Naive thymus-derived CD4-positive, alpha-beta T cell (primary cell): ENCODE measurements at places on chromosomes 2 and 18. TPM values are rescaled to one million over a fixed set of nuclear protein-coding genes. Genes with fewer than 3 reads are reported as not detected.
A peak's percentile ranks its signal among the peaks of the same experiment; 100 is the strongest.

DNA sequence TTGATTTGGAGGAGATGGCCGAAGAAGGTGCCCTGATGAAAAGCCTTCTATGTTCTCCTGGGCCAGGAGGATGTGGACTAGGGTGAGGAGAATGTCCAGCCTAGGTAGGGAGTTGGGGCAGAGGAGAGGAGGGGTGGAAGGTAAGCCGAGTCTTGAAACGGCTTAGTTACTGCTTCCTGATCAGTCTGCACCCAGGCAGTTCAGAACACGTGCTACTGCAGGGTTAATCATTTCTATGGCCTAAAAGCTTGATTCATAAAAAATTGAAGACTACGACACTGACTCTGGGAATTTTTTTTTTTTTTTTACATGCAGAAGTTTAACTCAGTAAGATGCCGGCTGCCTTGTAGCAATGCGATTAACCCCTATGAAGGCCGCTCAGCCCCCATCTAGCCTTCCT lies 125.3 kb downstream of the TMEM163 start:
- H3K27me3 ChIP-seq, result peaks cover 4% of the 10 kb centered on the region
- no peak overlapping the region for H3K4me3 ChIP-seq
- no peak for DNase-seq

DNA sequence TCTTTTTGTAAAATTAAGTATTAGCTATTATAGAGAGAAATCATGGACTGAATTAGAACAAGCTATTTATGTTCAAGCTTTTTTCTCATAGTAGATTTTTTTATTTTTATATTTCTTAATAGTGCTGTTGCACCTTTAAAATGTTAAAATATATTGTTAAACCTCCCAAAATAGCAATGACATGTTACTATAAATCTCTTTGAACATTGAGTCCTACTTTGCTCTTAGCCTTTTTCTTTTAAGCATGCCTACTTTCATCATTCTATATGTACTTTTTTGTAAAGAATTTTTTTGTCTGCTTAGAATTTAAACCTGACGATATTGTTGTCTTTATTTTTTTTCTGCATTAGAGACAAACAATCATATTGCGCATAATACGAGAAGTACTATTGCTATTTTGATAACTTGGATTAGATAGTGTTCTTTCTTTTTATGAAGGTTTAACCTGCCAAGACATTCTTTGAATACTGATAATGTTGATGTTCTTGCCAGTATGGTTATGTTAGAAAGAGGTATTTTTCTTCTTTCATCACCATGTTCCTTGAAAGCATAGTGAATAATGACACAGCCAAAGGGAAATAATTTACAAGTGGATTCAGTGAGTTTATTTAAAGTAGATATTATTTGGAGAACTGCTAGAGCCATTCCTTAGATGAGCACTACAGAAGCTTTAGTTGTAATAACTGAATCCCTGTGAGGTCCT lies 40.6 kb downstream of the PMS1 start:
- no peak overlapping the region for H3K4me3 ChIP-seq
- H3K36me3 ChIP-seq, result no peaks in the 10 kb centered on the region
- no peaks in the 10 kb centered on the region for H3K27me3 ChIP-seq
- DNase-seq, result no peak
- no peak overlapping the region for H3K27ac ChIP-seq
- no peaks in the 10 kb centered on the region for H3K4me1 ChIP-seq

DNA sequence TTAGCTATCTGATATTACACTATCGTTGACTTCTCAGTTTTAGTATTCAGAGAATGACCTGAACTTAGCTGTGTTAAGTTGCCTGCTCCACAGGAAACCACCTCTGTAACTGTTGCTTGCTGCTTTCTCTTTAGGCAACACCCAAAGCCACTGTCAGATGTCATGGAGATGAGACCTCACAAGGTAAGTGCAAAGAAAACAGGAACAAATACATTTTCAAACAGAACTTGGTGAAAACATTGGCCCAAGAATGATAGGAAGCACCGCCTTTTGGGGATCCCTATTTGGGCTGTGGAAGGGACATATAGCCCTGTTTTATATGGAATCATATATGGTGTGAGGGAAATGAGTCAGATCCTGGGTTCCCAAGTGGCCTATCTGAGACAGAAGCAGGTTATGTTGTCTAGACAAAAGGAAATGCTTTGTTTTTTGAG lies 143.4 kb downstream of the UBE2E3 start:
- DNase-seq, result peak; percentile 73
- peak overlapping the region; percentile 83 for H3K27ac ChIP-seq
- peak overlapping the region; percentile 37 for H3K4me3 ChIP-seq
- no peaks in the 10 kb centered on the region for H3K27me3 ChIP-seq
- no peaks in the 10 kb centered on the region for H3K36me3 ChIP-seq

The ZSWIM2 gene
- total RNA-seq, result not detected

GRCh38 chr2:67083951-67084350 lies 313.2 kb upstream of the ETAA1 start:
- H3K27me3 ChIP-seq, result no peaks in the 10 kb centered on the region
- no peaks in the 10 kb centered on the region for H3K36me3 ChIP-seq
- no peak for DNase-seq
- no peak overlapping the region for H3K4me3 ChIP-seq
- no peak overlapping the region for H3K27ac ChIP-seq

- no peak overlapping the region for H3K27ac ChIP-seq
- H3K36me3 ChIP-seq, result no peaks in the 10 kb centered on the region
- DNase-seq, result no peak
- no peaks in the 10 kb centered on the region for H3K27me3 ChIP-seq
- H3K4me3 ChIP-seq, result no peak overlapping the region
These were observed 697.1 kb upstream of the CELF4 start for GRCh38 chr18:38262661-38263060.

DNA sequence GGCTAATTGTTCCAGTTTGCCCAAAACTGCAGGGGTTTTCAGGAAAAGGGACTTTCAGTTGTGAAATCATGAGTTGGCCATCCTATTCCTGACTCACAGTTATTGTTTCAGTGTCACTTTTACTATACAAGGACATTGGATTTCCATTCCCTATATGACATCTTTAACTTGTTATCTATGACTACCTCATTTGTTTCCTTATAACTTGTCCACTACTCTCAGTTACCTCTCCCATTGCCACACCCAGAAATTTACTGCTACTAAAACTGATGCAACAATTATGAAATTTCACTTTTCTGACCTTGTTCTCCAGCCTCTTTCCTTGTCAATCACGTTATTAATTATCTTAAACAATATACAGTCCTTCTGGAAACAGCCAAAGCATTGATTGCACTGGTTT lies 116.5 kb upstream of the ZNF804A start:
- no peak overlapping the region for H3K4me3 ChIP-seq
- DNase-seq, result no peak
- H3K4me1 ChIP-seq, result no peaks in the 10 kb centered on the region
- H3K27me3 ChIP-seq, result no peaks in the 10 kb centered on the region
- no peaks in the 10 kb centered on the region for H3K36me3 ChIP-seq

DNA sequence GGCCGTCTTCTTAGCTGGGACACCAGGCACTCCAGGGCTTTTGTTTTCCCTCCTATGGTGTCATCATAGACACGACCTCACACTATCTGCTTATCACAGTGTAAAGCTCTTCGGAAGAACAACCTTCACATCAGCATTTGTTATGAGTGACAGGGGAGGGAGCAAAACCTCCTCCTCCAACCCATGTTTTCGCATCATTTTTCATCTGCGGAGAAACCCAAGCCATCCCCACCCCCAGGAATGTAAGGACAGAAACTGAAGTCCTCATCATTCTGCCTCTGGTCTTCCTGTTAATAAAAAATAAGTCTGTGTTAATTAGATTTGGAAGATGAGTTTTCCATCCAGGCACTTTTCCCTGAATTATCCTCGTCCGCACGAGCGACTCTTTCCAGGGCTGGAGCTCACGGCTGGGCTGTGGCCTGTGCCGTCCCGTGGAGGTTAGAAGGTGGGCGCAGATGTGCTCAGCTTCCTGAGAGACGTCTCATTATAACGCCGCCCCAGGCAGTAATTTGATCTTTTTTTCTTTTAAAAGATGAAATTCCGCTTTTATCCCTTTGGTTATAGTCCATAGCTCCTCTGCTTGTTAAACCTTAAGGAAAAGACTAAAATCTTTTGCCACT lies 101.6 kb upstream of the TMEM18 start:
- no peaks in the 10 kb centered on the region for H3K4me1 ChIP-seq
- no peak for DNase-seq
- H3K36me3 ChIP-seq, result no peaks in the 10 kb centered on the region
- H3K27me3 ChIP-seq, result no peaks in the 10 kb centered on the region
- no peak overlapping the region for H3K27ac ChIP-seq

The HDAC4 gene
- total RNA-seq, result 62.3 TPM

The KCNIP3 gene
- total RNA-seq, result not detected

- H3K4me3 ChIP-seq, result no peak overlapping the region
- H3K27ac ChIP-seq, result no peak overlapping the region
- DNase-seq, result no peak
- H3K36me3 ChIP-seq, result no peaks in the 10 kb centered on the region
- H3K4me1 ChIP-seq, result no peaks in the 10 kb centered on the region
- no peaks in the 10 kb centered on the region for H3K27me3 ChIP-seq
These were observed 84.8 kb downstream of the AQP4 start for GRCh38 chr18:26780520-26781325.
